WERI-Rb-1 (cell line): ENCODE measurements at places on chromosomes 12 and 14.
A peak's percentile ranks its signal among the peaks of the same experiment; 100 is the strongest.

DNA sequence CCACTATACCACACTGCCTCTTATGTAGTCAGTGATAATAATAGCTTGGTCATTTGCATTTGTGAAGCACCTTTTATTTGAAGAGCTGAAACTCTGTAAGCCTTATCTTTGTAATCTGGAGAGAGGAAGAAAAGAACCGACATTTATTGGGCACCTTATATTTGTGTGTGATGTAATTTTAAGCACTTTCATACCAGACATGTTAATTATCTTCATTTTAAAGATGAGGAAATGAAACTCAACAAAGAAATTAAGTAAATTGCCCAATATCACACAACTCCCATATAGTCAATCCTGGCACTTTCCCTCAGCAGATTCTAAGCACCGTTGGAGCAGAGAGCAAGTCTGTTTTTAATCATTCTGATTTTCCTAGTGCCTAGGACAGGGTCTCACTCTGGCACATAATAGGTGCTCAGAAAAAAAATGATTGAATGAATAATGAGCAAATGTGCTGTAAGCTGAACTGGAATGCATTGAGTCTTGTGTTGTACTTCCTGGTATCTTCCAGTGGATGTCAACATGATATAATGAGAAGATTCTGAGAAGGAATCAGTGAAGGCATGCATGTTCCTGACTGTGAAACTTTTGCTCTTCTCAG is 418.9 kb downstream of the ZFP36L1 start:
- no peak for DNase-seq

- no peak for DNase-seq
Measured at GRCh38 chr12:80364056-80364455, 80.0 kb upstream of the PTPRQ start.

DNA sequence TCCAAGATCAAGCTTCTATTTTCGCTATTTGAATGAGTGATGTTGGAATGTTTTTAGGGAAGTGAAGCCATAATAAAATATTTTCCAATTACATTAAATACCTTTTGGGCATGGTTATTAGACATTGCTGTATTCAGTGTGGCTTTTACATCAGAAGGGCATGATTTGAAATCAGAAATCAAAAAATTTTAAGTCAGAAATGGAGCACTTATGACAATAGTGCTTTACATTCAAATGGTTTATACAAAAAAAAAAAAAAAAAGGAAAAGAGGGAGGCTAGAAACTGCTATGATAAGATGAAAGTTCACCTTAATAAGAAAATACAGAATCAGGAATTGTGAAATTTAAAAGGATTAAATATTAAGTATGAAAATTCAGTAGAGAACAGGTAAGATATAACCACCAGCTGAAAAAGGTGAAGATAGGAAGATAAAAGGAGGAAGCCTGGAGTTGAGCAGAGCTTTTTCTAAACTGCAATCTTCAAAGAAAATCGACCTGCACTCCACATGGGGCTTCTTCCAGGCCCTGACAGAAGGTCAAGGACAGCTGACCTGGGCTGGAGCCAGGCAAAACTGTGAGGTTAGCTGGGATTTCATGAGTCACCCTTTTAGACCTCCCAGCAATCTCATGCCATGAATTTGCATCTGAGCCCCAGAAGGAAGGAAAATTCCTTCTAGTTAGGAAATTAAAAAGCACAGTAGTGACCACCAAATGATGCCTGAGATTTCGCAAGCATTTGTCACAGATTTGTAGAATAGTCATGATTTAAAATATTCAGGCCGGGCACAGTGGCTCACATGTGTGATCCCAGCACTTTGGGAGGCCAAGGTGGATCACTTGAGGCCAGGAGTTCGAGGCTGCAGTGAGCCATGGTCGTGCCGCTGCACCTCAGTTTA is 23.4 kb upstream of the BMP4 start:
- DNase-seq = no peak

- DNase-seq = no peak
Measured at GRCh38 chr14:61631045-61631687, 64.1 kb upstream of the HIF1A start.

DNA sequence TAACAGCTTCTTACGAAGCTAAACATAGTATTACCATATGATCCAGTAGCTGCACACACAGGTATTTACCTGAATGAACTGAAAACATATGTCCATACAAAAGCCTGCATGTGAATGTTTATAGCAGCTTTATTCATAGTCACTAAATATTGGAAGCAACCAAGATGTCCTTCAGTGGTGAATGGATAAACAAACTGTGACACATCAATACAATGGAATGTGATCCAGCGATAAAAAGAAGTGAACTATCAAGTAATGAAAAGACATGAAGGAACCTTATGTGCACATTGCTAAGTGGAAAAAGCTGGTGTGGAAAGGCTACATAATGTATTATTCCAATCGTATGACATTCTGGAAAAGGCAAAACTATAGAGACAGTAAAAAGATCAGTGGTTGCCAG is 38.1 kb upstream of the JDP2 start:
- no peak for DNase-seq

DNA sequence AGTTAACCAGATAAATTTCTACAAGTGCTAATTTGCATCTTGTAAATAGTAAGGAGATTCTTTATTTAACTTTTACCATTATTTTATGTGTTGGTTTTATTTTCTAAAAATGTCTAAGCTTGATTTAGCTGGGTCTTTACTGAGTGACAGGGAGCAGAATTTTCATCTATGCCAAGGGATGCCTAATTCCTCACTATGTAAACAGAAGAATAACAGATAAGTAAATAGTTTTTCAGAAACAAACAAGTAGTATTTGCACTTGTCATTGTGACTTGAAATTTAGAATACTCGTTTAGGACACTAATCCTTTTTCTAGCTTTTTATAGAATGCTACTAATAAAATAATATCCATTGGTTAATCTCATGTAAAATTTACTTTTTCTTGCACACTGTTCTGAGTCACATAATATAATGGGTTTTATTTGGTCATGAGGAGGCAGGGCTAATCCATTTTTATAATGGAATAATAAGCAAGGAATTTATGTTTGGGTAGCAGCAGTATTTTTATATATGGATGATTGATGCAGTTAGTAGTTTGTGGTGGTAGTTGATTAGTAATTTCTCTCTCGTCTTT is 746.5 kb downstream of the SLC6A15 start:
- no peak for DNase-seq

GRCh38 chr12:105102673-105103072 is 4.9 kb upstream of the WASHC4 start:
- DNase-seq = no peak

DNA sequence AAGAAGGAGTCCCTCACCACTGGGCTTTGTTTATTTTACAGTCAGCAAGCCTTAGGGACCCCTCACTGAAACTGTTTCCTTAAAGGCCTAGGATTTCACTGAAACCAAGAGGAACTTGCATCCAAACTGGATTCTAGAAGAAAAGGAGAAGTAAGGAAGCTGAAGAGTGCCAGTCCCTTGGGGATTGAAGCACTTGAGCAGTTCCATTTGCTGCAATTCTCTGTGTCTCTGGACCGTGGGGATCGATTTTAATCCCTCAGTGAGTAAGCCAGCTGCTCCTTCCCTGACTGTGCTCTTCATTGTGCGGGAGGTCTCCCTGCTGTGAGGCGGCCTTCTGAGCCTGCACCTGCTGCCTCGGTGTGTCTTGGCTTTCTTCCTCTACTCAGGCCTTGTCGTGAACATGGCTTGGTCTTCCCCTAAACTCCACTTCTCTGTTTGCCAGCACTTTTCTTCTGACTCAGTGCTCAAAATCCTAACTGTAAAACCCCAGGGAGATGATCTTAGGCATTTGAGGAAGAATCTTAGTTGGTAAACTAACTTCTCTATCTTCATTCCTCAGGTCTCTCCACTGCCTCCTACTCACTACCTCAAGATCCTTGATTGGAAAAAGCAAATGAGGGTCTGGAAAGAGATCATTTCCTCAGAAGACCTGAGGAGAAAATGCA is 132.6 kb downstream of the SLC38A6 start:
- DNase-seq = peak; percentile 58

GRCh38 chr12:120361506-120362208 is 7.3 kb downstream of the MSI1 start:
- peak; percentile 95 for DNase-seq

DNA sequence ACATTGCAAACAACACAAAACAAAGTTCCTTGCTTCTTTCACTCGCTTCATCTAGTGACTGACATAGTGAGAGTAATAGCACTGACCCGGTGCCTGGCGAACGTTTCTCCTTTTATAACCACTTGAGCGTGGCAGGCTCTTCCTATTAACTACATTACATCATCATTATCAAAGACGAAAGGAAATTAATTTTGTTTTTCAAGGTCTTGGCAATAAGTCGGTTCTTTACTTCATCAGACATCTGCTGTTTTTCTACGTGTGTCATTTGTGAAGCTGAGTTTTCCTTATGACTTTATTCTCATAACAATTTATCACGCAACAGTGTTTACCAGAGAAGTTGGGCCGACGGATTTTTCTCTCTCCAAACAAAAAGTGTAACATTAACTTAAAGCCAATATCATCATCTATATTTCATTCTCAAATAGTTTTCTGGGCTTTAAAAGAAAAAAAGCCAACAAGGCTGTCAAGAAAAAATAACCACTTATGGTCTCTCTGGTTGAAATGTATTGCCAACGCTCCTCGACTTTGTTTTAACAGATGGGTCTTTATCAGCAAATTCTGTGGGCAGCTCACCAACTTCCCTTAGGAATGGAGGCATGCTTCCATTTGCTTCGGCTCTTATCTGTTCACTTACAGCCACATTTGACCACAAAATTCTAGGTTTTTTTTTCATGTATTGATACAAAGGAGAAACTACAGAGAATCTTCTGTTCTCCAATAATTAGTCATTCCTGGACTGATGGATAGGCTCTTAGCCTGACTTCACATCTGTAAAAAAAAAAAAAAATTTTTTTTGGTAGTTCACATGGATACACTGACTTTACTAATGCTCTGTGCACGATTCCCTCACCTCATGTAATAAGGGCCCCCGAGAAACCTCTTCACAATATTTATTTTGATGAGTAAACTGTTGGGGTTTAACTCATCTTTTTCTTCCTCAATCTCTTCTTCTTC is 97.1 kb upstream of the CDKN3 start:
- DNase-seq = no peak

DNA sequence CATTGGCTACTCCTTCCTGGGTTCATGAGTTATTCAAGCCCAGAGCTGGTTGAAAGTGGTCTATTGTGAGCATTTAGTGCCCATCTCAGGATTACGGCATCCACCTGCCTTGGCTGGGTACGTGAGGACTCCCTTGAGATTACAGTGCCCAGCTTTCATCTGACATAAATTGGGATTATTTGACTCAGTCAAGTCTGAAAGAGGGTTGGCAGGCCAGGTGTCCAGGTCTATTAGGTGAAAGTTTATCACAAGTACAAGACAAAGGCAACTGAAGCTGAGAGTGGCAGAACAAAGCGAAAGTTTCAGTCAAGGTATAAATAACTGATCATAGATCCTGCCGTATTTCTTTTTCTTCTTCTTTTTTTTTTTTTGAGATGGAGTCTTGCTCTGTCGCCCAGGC is 84.6 kb upstream of the ATF7IP start:
- no peak for DNase-seq

- no peak for DNase-seq
Measured at GRCh38 chr12:28104903-28105864, 85.1 kb upstream of the CCDC91 start.

GRCh38 chr14:99586761-99587459 is 17.1 kb downstream of the CCDC85C start:
- no peak for DNase-seq

DNA sequence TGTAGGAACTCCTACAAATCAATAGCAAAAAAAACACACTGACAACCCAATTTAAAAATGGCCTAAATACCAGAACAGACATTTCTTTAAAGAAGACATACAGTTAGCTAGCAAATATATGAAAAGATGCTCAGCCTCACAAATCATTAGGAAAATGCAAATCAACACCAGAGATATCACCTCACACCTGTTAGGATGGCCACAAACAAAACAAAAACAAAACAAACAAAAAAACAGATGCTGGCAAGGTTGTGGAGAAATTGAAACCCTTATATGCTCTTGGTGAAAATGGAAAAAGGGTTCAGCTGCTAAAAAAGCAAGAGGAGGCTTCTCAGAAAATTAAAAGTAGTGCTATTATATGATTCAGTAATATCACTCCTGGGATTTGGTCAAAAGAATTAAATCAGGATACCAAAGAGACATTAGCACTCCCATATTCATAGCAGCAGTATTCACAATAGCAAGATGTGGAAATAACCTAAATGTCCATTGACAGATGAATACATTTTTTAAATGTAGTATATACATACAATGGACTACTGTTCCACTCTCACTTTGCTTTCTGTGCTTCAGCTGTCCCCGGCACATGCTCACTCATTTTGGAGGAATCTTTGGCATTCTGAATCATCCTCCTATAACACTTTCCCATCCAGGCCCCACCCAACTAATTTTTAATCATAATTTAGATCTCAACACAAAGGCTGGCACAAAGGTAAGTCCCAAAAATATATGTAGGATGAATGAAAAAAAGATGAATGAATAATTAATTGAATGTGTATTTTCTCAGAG is 99.1 kb downstream of the SYT1 start:
- DNase-seq = no peak

GRCh38 chr12:120710805-120711296 is 593 bp downstream of the UNC119B start:
- DNase-seq = peak; percentile 33

GRCh38 chr12:107622001-107622400 is 63.6 kb upstream of the PWP1 start:
- DNase-seq = peak; percentile 39

GRCh38 chr12:129815846-129816245 is 88.0 kb downstream of the TMEM132D start:
- no peak for DNase-seq

- no peak for DNase-seq
Measured at GRCh38 chr12:55925870-55926737, 1.6 kb downstream of the PYM1 start.

- no peak for DNase-seq
Measured at GRCh38 chr12:104682790-104683279, 226.1 kb downstream of the CHST11 start.

- DNase-seq = peak; percentile 85
Measured at GRCh38 chr12:14257734-14258574, 107.5 kb upstream of the ATF7IP start.

DNA sequence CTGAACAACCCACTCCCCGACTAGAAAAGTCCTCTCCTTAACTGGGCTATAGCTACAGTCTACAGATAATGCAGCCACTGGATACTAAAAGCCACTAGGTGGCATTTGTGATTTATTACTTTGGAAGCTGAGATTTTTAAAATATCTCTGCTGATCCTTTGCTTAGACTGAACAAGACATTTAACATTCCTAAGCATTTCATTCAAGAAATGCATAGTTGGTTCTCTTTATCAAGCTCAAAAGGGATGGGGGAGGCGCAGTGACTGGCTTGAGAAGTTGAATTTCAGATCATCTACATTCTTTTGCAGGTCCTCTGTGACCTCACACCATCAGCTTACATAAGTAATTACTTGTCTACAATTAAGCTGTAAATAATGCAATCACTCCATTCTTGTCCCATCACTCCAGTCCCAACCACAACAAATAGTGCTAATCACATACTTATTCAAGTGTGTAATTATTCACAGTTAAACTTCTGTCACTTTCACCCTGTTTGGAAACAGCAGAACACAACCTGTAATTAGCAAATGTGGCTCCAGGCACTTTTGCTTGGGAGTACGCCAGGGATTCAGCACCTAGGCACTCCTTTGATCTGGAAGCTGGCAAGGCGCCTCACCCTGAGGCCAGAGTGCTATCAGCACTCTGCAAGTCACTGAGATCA is 203.6 kb downstream of the NOVA1 start:
- DNase-seq = no peak

GRCh38 chr14:103105580-103106150 is 11.1 kb downstream of the EXOC3L4 start:
- DNase-seq = peak; percentile 69
